ENCODE measurements at places on chromosomes 12 and 14.
A peak's percentile ranks its signal among the peaks of the same experiment; 100 is the strongest.

GRCh38 chr14:51597261-51598001 lies 54.3 kb upstream of the FRMD6 start:
- DNase-seq = no peak

DNA sequence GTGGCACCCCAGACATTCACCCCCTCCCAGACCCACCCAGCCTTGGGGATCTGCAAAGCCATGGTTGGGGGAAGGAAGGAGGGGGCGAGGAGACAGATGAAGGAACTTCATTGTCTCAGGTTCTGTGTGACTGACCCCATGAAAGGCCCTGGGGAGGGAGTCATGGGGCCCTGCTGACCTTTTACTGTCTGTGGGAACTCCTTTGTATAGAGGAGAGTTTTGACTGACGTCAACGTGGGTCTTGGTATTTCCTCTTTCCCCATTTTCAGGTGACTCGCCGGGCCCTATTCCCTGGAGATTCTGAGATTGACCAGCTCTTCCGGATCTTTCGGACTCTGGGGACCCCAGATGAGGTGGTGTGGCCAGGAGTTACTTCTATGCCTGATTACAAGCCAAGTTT lies 3.1 kb upstream of the RAB5B start:
- no peak for DNase-seq

- no peak for DNase-seq
These were observed 95.6 kb downstream of the CPNE8 start for GRCh38 chr12:38809832-38810231.

DNA sequence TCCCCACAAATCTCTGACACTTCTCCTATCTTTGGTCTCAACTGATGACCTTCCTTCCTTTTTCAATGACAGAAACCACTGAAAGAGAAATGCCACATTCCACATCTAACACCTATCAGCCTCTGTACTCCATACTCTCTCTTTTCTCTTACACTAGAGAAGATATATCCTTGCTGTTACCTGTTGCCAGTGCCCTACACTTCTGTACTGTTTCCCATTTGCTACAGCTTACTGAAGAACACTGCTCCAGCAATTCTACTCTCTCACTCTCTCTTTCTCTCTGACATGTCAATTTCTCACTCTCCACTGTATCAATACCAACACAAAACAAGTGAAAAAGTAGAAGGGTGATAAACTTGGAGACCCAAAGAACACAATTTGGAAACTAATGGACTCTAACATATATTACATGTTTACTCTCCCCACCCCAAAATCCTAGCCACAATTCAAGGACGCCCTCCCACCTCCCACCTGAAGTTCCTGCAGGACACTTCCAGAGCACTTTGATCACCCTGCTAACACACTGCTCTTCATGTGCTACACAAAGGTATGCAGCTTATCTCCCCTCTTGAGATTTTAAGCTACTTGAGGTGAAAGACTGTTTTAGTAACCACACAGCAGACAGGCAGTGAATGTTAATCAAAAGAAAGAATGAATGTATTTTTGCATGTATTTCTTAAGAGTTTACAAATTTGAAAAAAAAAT lies 95.0 kb downstream of the MED13L start:
- no peak for DNase-seq

GRCh38 chr14:104765517-104765916 lies 12.6 kb downstream of the SIVA1 start:
- no peak for DNase-seq

- no peak for DNase-seq
These were observed 14.9 kb upstream of the TAC3 start for GRCh38 chr12:57031138-57031725.

DNA sequence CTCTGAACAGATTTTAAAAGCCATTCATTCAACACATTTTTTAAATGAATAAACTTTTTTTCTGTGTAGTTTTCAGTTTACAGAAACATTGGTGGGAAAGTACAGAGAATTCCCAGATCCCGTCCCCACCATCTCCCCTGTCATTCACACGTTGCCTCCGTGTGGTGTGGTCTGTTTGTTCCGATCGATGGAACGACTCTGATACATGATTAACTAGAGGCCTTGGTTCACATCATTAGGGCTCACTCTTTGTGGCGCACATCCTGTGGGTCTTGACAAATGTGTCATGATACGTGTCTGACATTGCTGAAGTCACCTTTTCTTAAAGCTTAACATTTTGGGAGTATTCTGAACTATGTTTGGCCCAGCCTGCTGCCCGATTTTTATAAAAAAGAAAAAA lies 18.5 kb downstream of the MEG3 start:
- no peak for DNase-seq

GRCh38 chr12:101885912-101886561 lies 8.7 kb downstream of the DRAM1 start:
- no peak for DNase-seq

DNA sequence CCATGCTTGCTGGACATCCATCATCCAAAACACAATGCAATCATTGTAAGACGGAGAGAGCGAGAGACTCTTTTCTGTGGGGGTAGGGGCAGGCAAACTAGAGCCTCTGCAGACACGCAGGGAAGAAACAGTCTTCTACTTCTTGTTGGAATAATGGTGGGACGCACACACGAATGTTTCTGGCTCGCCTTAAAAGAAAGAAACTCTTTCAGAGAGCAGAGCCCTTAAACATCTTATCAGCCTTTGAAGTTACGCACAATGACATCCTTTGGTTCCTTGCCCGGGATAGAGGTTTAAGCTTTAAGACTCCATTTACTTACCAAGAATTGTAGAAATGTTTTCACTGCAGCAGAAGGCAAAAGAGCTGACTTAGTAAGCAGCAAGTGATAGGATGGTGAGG lies 133.8 kb upstream of the FOXN3 start:
- DNase-seq = no peak

DNA sequence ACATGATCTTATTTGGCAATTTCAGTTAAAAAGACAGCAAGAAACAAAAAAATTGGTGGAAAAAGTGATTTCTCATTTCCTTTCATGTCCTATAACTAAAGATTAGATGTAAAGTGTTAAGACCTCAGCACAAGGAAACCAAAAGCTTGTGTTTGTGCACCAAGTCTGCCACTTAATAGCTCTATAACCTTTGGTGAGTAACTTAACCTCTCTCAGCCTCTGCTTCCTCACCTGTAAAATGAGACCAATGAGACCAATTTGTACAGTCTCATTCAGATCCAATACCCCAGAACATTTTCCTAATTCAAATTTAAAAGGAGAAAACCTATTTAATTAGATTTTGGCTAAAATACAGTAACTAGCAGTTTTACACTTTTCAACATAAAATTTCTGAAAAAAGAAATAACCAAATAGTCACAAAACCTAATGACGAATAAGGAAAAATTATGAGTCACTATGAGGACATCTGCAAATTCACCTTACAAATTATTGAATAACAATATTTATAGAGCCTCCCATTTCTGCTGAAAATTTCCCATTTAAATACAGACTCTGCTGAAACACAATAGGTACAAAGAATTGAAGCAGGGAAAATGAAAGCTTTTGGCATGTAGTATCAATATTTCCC lies 71.1 kb downstream of the EPS8 start:
- no peak for DNase-seq

GRCh38 chr12:50166799-50167048 lies 445 bp downstream of the CERS5 start:
- DNase-seq = no peak

- no peak for DNase-seq
These were observed 8.1 kb upstream of the RIMKLB start for GRCh38 chr12:8689681-8690080.

DNA sequence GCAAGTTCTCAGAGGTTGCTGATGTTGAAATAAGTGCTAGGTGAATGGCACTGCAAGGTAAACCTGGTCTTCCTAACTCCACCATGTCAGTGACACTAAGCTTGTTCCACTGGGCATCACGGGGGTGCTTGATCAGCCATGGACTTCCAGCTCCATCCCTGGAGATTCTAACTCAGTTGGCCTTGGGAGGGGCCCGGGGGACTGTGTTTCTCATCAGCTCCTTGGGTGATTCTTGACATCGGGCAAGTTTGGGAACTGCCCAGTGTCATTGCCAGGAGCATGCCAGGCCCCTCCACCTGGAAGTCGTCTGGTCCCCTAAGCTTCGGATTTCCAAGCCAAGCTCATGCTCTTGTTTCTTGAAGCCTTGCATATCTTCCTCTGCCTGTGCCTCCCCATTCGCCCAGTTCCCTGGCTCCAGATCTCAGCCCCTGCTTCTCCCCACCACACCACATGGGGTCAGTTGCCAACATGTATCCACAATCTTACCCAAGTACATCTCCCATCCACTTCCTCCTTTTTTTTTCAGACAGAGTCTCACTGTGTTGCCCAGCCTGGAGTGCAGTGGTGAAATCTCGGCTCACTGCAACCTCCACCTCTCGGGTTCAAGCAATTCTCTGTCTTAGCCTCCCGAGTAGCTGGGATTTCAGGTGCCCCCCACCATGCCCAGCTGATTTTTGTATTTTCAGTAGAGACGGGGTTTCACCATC lies 30.7 kb upstream of the RFLNA start:
- no peak for DNase-seq

GRCh38 chr12:104467346-104467837 lies 10.6 kb downstream of the CHST11 start:
- no peak for DNase-seq

- no peak for DNase-seq
These were observed 3.7 kb upstream of the OR4N2 start for GRCh38 chr14:19799880-19800279.

GRCh38 chr12:49470986-49471385 lies 67.8 kb upstream of the KCNH3 start:
- no peak for DNase-seq

DNA sequence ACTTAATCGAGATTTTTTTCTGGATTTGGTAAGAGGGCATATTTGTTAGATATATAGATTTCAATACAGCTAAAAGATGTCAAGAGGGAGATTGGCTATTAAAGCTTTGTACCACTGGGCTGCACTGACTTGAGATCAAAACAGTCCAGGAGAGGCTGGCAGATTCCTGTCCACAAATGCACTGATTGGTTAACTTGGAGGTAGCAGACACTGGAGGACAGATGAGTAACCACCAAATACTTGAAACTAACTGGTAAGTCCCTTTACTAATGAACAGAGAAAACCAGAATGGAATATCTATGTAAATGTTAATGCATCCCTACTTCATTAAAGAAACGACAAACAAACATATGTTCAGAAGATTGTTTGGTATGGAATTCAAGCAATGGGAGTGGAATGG lies 416.6 kb downstream of the LRIG3 start:
- no peak for DNase-seq

DNA sequence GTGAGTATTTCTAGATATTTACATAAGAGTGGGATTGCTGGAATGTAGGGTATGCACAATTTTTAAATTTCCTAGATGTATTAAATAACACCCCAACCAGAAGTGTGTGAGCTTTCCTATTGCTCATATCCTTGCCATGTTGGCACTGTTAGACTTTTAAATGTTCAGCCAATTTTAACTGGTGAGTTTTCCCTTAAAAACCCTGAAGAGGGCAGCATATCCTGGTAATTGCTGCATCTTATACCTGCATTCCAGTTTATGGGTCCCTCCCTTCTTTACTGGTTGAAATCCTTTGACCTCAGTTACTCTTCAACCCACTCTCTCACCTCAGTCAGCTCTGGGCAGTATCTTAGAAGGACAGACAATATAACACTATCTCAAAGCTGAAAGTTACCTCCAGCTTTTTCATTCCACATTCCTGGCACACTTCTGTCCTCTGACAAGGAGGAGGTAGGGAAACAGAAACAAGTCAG lies 270.6 kb downstream of the PAWR start:
- DNase-seq = peak; percentile 52

DNA sequence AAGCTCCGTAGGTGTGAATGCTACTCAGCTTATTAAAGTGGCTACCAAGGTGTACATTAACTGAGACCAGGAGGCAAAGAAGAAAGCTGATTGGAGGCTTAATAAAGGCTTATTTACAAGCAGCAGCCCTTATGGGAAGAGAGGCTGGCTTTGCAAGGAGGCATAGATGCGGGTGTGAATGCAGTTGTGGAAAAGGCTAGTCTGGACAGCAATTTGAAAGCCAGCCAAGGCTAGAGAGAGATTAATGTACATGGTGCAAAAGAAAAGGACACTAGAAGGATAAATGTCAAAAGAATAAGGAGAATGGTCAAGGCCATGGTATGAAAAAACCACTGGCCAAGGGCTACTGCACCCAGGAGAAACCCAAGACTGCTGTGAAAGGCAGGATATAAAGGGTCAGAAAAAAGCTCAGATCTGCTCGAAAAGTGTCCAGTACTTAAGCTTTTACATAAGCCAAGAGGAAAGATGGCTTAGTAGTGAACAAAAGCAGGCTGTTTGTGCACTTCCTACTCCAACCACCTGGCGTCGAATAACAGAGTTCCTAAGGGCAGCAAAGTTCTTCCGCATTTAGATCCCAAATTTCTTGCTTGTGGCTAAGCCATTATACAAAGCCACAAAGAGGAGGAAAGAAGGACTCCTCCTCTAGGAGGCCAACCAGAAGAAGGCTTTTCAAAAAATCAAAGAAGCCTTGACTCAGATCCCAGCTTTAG lies 24.0 kb downstream of the KLRK1 start:
- no peak for DNase-seq

DNA sequence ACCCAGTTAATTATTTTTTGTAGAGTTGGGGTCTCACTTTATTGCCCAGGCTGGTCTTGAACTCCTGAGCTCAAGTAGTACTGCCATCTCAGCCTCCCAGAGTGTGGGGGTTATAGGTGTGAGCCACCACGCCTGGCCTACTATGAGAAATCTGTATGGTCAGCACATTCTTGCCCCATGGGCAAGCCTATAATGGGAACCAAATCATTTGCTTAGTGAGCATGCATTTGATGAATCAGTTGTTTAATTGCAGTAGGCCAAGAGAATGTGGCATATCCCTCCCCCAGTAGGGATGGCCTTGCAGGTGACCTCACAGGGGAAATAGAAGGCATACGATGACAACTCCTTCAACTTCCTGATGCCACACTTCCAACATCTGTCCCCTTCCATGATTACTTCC lies 122.7 kb downstream of the DIP2B start:
- DNase-seq = no peak

DNA sequence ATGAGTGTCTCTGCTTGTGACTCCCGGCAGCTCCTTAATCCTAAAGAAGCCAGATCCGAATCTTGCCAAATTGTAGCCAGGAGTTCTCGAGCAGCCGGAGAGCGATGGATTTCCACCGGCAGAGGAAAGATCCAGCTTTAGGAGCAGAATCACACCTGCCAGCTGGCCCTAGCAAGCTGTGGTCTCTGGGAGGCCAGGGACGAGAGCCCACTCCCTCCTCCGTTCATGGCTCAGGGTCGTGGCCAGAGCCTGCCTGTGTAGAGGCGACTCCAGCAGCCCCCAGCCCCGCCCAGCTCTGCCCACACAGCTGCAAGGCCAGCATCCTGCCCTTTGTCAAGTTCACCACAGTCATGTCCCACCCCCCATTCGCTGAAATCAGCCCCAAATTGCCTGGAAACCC lies 121.0 kb downstream of the SCARB1 start:
- DNase-seq = no peak

Data from renal cortex interstitium (tissue), 15 donors.